ENCODE measurements at places on chromosomes 4 and X. TPM values are rescaled to one million over a fixed set of nuclear protein-coding genes. Genes with fewer than 3 reads are reported as not detected.

Gene CXorf49
- total RNA-seq: not detected

Gene PRICKLE3
- 12.4 TPM for total RNA-seq

Gene COQ2
- total RNA-seq: 17.2 TPM

Gene IGSF1
- 0.27 TPM for total RNA-seq

Gene TAF1
- 16.8 TPM for total RNA-seq

Gene CDS1
- total RNA-seq: 0.66 TPM

Gene IL2RG
- total RNA-seq: not detected

Gene UGT8
- total RNA-seq: 0.15 TPM

Gene PDCL2
- not detected for total RNA-seq

Gene CT47A7
- not detected for total RNA-seq

Gene RENBP
- 0.19 TPM for total RNA-seq

Gene COL4A5
- total RNA-seq: 11.8 TPM

Gene CXCL9
- total RNA-seq: not detected

Gene ZCCHC13
- not detected for total RNA-seq

Gene APBB2
- total RNA-seq: 8.0 TPM

Gene SPANXA1
- total RNA-seq: 0.38 TPM
